ENCODE measurements at places on chromosomes 11 and 22. TPM values are rescaled to one million over a fixed set of nuclear protein-coding genes. Genes with fewer than 3 reads are reported as not detected.

- DNase-seq: no peak
Measured at GRCh38 chr22:20166703-20167102, 15.8 kb upstream of the CCDC188 start.

DNA sequence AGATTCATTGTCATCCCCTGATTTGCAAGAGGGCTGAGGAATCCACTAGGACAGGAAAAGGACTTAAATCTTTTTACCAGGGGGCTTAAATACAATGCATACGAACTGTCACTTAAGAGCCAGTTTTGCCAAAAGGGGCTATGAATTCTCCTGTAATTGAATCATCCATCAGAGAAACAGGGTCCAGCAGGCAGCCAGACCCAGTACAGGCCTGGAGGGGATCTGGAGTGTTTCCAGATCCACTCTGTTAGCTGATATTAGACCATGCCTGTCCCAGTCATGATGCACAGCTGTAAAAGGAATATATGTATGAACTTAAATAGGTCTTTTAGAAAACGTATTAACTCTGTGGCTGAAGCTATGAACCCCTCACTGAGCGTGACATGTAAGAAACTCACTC is 53.8 kb upstream of the PRSS23 start:
- no peak for DNase-seq

The MUC5AC gene
- under 0.01 TPM for total RNA-seq

The FAM83F gene
- total RNA-seq: 10.4 TPM

The PLCB3 gene
- total RNA-seq: 23.5 TPM
